ENCODE measurements at places on chromosomes 1 and 21. TPM values are rescaled to one million over a fixed set of nuclear protein-coding genes. Genes with fewer than 3 reads are reported as not detected.

GRCh38 chr1:43636006-43636641, 13.8 kb upstream of the KDM4A start:
- no peak for DNase-seq

DNA sequence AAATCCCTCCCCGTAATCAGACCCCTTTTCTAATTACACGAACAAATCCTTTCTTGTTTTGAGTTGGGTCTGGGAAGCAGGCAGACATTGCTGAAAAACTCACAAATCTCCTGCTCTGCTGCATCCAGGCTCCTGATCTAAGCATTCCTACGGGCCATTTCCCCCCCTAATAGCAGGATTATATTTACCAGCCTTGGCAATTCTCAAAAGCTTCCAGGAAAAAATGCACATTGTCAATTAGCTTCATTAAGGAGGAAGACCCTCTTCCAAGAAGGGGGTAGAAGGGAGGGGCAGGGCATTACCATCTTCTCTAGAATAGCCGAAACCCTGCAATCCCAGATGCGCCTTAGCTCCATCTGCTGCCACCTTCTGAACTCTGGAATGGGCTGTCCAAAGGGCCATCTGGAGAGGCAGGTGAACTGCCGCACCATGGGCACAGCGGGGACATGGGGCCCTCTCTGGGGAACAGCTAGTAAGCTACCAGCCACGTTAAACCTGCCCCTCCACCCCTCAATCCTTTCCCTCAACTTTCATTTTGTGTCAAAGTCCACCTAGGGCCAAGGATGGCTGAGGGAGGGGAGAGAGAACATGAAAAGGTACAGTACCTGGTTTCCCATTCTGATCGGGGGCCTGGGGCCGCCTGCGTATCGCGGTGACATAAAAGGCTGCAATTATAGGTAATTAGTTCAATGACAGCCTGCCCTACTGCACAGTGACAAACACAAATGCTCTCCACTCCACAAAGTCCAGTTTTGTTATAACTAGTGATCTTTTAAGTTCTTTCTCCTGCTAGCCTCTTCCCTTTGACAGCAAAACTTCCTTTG, 56.8 kb downstream of the MRPL37 start:
- DNase-seq, result no peak

GRCh38 chr1:99358770-99359169, 94.5 kb downstream of the PLPPR4 start:
- no peak for DNase-seq

GRCh38 chr1:171115280-171115897, 24.7 kb downstream of the FMO3 start:
- DNase-seq, result peak; percentile 65

The HMGN2 gene
- total RNA-seq, result 225 TPM

GRCh38 chr1:243848858-243849420, 1.1 kb downstream of the AKT3 start:
- peak; percentile 67 for DNase-seq

The MYCL gene
- total RNA-seq, result 0.81 TPM

The EDARADD gene
- not detected for total RNA-seq

- no peak for DNase-seq
Observed at GRCh38 chr1:206560007-206560716, 52.1 kb downstream of the EIF2D start.

The DSCAM gene
- total RNA-seq, result not detected

GRCh38 chr1:61828805-61829204, 86.5 kb downstream of the PATJ start:
- DNase-seq, result peak; percentile 16

The CREG1 gene
- total RNA-seq, result 272 TPM

GRCh38 chr21:28089599-28090441, 902.9 kb downstream of the LTN1 start:
- DNase-seq, result peak; percentile 74

The TMEM269 gene
- not detected for total RNA-seq

- no peak for DNase-seq
Observed at GRCh38 chr1:27517301-27517700, 27.3 kb upstream of the WASF2 start.

- DNase-seq, result no peak
Observed at GRCh38 chr1:58842941-58843340, 59.1 kb upstream of the JUN start.

DNA sequence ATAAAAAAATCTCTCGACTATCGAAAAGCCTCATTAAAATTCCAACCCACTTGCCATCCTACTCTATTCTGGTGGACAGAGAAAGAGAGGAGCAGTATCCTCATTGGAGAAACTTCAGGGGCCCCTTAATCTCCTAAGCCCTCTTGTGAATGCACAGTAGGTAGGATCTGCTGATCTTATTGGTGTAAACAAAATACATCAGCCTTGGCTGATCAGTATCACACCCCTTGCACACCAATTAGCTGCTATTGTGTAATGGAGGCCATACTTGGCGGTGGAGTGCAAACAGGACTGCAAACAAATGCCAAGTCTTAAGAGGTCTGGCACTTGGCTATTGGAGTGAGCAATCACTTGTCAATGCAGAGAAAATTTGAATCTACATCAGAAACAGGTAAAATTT, 15.7 kb downstream of the VCAM1 start:
- no peak for DNase-seq

Measured in fibroblast of the aortic adventitia (primary cell).